ENCODE measurements at places on chromosomes 7 and 10.

DNA sequence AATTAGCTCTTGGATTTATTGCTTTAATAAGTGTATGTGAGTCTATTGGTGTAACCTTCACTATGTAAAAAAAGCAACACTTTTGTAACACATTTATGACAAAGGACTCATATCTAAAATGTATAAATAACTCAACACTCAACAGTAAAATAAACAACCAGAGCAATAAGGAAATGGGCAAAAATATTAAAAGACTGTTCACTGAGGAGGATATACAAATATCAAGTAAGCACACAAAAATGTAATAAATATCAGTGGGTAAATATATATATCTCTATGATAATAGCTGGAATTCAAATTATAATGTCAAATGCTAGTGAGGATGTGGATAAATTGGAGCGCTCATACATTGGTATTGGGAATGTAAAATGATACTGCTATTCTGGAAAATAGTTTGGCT lies 53.0 kb downstream of the HDAC9 start:
- DNase-seq, result no peak

- no peak for DNase-seq
Observed at GRCh38 chr10:955127-955819, 23.8 kb upstream of the LARP4B start.

- DNase-seq, result no peak
Observed at GRCh38 chr10:68348265-68348741, 15.6 kb upstream of the PBLD start.

DNA sequence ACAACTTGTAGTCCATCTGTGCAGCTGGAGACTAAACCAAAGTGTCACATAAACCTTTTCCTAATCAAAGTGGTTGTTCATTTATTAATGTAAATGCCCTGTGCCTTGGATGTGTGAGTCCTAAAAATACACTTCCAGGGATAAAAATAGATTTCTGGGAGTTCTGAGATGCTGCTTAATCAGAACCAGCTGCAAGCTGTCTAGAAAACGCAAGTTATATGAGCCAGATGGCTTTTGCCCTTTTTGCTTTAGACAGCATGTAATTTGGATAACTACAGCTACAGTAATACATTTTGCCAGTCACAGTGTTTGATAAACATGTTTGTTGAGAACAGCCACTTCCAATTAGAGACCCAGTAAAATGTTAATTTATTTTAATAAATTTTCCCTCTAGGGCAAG lies 185.1 kb upstream of the PRPS1L1 start:
- no peak for DNase-seq

GRCh38 chr7:137130751-137131158 lies 212.8 kb downstream of the PTN start:
- DNase-seq, result no peak

DNA sequence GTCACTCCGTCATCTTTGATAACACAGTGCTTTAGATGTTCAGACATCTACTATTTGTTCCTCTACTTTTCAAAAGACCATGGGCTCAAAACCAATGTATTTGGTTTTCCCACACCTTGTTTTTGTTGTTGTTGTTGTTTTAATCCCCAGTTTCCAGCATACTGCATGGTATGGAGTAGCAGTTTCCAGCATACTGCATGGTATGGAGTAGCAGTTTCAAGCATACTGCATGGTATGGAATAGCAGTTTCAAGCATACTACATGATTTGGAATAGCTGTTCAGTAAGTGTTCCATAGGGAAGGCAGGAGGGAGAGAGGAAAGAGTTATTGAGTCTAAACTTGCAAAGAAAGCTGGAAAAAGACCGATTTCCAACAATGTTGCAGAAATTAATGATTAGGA lies 314.3 kb upstream of the PRKCQ start:
- DNase-seq, result no peak

- no peak for DNase-seq
Observed at GRCh38 chr10:44462338-44462914, 77.5 kb upstream of the CXCL12 start.
